ENCODE measurements at places on chromosomes 1 and 21.

- DNase-seq = no peak
These were observed 364.0 kb downstream of the OLFM3 start for GRCh38 chr1:101632548-101633272.

DNA sequence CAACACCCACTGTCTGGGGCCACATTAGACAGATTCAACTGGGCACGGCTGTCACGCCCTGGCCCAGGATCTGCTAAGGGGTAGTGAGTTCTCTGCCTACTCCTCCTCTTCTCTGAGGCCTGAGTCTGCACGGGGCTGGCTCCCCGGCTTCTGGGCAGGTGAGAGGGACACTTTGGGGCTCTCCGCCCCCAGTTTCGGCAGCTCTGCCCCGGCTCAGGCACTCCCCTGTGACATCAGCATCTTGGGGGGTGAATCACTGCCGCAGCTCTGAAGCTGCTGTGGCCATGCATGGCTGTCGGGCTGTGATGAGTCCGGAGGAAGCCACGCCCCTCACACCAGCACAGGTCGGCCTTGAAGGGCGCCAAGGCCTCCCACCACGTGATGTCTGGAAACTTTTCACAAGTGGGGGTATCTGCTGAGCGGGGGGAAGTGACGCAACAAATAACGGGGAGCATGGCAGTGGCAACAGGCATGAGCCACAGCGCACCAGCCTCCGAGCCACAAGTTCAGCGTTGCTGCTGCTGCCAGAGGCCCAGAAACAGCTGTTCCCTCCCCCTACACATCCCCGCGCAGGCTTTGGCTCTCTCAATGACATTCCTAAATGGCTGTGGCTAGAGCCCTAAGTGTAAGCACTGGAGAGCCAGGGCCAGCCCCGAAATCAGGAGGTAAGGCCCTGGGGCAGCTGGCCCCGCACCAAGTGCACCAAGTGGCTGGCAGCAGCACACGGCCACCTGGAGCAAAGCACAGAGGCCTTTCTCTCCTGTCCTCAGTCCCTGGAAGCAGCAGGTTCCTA is 26.3 kb downstream of the ZBTB17 start:
- DNase-seq = peak; percentile 96

DNA sequence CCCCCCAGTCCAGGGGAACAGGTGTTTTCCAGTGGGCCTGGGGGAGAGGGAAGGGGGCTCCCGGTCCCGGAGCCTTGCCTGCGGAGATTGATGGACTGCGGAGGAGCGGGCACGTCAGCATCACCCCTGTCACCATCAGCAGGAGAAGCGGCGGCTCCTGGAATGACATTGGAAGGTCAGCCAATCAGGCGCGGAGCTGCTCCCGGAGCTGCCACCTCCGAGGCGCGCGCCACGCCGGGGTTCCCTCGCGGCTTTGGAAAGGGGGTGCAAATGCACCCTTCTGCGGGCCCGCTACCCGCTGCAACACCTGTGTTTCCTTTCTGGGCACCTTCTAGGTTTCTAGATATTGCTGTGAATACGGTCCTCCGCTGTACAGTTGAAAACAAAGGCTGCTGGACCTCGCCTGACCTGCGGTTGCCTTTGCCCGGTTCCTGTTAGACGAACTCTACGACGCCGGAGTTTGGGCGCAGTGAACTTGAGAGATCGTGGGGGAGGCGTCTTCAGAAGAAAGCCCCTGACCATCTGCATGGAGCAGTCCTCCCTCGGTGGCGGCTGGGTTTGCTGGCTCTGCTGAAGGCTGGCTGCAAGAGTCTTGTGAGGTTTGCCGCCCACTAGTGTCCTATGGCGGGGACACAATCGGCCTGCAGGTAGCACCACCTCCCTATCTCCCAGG is 5.3 kb downstream of the DSCAM start:
- no peak for DNase-seq

- DNase-seq = no peak
These were observed 101.8 kb downstream of the RHOU start for GRCh38 chr1:228837032-228837431.

GRCh38 chr1:18398791-18399530 is 81.8 kb upstream of the KLHDC7A start:
- DNase-seq = no peak

GRCh38 chr1:109617291-109617801 is 2.1 kb downstream of the GNAT2 start:
- no peak for DNase-seq

DNA sequence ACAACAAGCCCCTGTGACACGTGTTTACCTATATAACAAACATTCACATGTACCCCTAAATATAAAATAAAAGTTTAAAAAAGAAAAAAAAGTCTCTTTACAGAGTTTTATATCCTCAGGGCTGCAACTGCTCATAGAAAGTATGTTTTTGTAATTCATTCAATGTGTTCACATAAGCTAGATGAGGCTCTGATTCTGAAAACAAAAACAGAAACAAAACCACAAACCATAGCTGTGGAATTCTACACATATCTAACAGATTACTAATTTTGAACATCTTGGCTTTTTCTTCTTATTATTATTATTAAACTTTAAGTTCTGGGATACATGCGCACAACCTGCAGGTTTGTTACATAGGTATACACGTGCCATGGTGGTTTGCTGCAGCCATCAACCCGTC is 579.6 kb upstream of the ZRANB2 start:
- no peak for DNase-seq

- no peak for DNase-seq
These were observed 127.6 kb upstream of the C1orf105 start for GRCh38 chr1:172292840-172293239.

DNA sequence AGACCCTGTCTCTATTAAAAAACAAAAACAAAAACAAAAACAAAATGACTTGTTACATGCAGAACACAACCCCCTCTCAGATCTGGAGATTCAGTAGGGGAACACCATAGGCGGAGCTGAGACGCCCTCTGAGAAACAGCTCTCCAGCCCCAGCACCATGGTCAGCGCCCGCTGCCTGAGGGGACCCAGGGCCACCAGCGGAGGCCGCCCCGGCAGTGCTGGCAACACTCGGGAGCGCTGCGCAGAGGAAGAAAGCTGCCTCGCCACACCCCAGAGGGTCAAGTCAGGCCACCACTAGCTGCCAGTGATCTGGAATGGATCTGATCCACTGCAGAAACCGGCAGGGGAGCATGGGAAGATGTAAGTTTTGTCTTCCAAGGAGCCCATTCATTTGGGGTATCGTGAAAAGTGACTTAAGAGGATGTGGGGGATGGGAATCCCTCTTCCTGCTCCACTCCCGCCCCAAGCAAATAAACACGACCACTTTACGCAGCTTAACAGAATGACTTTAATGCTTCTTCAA is 3.1 kb downstream of the ACTA1 start:
- DNase-seq = peak; percentile 75

DNA sequence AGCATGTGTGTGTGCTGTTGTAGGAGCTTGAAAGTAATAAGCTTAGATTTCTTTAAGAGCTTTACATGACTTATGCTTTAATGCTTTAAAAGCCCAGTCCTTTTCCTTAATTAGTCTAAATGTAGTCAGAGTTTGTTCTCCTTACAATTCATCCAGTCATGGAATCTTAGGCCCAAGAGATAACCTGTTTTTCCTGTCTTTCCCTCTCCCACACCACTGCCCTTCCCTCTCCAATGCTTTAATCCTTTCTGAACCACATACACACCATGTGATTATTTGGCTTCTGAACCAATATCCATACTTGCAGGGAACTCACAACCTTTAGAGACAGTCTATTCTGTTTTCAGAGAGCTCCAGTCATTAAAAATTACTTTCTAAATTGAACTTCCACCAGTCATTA is 37.6 kb downstream of the ALG6 start:
- no peak for DNase-seq

Measured in activated effector memory CD4-positive, alpha-beta T cell treated with anti-CD3 and anti-CD28 coated beads, Interleukin-2, amount 50 U/mL, for 16 hours (primary cell).